Bladder microvascular endothelial cell (primary cell): ENCODE measurements at places on chromosomes 11 and 22. TPM values are rescaled to one million over a fixed set of nuclear protein-coding genes. Genes with fewer than 3 reads are reported as not detected.

SLC37A2 gene
- 0.57 and 0.65 TPM in 2 replicates for total RNA-seq

SLCO2B1 gene
- total RNA-seq: 0.81 and 19.8 TPM in 2 replicates

SNX32 gene
- under 0.01 and 0.50 TPM in 2 replicates for total RNA-seq

OR8D1 gene
- total RNA-seq: not detected in 2 replicates

VPREB1 gene
- not detected in 2 replicates for total RNA-seq
